SW 1271 (cell line): ENCODE measurements at places on chromosomes 5 and 9.

- no peak for DNase-seq
Measured at GRCh38 chr9:105023788-105024187, 95.8 kb upstream of the ABCA1 start.

- DNase-seq, result no peak
Measured at GRCh38 chr9:30591461-30591860, 1793.0 kb upstream of the ACO1 start.

DNA sequence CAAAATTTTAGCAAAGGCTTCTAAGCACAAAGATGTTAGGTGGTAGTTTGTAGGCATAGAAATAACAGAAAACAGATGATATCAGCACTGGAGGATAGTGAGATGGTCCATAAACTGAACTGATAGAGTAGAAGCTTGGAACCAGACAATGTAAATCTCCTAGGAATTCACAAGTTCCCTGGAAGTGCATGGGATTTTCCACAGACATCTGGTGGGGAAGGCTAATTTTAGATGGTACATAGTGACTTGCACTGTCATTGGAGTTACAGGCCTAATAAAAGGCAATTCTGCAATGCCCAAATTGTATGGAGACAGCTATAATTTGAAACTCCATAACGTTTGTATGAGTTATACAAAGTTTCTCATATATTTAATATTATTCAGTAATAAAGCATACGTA is 653.0 kb upstream of the MEF2C start:
- DNase-seq, result no peak

GRCh38 chr9:4894076-4894475 is 91.0 kb upstream of the JAK2 start:
- no peak for DNase-seq

- DNase-seq, result no peak
Measured at GRCh38 chr9:82558346-82558745, 504.6 kb downstream of the RASEF start.

- no peak for DNase-seq
Measured at GRCh38 chr5:67361932-67362729, 165.5 kb upstream of the CD180 start.

DNA sequence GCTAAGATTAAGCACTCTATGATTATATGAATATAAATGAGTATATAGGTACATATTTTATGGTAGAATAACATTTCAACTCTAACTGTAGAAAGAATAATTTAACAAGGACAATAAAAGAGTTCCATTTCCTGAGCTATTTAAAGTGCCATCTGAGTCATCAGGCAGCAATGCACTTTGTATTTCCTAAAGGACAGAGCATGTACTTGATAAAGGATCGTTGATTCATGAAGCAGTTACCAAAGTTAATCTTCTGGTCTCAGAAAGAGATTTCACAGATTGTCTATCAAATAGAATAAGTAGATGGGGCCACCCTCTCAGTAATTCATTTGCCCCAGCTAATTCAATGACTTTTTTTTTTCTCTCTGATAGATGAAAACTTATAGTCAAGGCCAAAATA is 747.8 kb downstream of the CDH18 start:
- peak; percentile 61 for DNase-seq

DNA sequence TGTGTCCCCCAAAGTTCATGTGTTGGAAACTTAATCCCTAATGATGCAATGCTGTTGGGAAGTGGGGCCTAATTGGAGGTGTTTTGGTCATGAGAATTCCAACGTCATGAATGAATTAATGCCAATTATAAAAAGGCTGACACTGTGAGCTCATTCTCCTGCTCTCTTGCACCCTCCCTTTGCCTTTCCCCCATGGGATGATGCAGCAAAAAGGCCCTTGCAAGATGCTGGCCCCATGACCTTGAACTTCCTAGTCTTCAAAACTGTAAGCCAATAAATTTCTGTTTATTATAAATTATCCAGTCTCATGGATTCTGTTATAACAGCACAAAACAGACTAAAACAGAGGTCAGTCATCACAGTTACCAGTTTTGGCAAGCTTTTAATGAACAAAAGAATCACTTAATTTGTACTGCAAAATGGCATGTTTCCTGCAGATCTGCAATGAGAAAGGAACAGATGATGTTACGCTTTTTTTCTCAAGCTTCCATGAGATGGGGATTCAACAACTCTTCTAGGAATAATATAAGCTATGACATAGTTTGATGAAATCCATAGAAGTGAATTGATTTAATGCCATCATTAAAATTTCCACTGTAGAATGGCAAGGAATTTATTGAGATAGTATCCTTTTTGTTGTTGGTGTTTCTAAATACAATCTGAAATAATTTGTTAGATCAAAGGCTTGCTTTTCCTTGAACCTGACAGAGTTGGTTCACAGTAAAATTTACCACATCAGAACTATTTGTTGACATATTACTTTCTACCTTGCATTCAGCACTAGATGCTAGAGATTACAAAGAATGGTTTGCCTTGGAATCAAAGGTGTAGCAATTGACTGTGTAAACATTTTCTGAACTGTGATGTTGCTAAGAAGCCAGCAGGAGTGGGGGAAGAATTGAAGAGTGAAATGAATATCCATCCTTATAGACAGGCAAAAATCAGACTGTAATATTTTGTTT is 29.3 kb upstream of the RFK start:
- no peak for DNase-seq

GRCh38 chr9:114450833-114451706 is 54.2 kb downstream of the WHRN start:
- no peak for DNase-seq

DNA sequence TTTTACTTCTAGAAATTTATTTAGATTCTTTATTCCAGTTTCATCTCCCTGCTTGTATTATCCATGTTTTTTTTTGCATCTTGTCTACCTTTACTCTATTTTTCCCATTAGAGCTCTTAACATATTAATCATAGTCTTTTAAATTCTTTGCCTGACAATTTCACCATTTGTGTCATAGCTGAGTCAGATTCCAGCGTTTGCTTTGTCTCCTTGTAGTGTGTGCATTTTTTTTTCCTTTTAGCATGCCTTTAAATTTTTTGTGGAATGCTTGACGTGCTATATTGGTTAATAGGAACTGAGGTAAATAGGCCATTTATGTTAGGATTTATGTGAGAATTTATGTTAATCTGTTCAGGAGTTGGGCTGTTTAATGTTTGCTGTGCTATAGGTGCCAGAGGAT is 41.8 kb upstream of the NFIL3 start:
- DNase-seq, result no peak

DNA sequence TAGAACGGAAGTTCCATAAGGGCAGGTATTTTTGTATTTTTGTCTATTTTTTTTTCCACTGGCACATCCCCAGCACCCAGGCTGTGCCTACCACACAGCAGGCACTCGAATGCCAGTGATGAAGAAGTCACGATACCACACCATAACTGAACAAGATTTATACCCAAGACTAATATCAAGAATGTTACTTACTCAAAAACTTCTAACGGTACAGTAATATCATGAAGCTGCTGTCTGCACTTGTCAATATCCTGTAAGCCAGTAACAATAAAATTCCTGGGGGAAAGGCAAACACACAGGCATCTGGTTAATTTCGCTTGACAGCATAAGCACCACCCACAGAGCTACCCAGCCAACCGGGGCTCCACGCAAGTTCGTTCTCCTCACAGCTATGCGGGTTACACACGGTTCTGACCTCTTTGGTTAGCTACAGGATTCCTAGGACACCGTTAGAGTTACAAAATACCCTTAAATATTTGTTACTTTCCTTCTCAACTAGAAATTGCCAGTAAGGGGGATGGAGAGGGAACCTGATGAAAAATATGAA is 1.3 kb downstream of the MED10 start:
- no peak for DNase-seq

DNA sequence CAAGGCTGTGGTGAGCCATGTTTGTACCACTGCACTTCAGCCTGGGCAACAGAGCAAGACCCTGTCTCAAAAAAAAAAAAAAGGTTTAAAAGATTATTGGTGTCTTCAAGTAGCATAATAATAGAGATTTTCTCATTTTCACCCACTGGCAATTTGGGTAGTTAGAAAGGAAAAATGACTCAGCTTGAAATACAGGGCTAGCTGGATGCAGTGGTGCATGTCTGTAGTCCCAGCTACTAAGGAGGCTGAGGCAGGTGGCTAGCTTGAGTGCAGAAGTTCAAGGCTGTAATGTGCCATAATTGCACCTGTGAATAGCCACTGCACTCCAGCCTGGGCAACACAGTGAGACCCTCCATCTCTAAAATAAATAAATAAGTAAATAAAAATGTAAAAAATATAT is 111.1 kb downstream of the ARRDC3 start:
- DNase-seq, result no peak

DNA sequence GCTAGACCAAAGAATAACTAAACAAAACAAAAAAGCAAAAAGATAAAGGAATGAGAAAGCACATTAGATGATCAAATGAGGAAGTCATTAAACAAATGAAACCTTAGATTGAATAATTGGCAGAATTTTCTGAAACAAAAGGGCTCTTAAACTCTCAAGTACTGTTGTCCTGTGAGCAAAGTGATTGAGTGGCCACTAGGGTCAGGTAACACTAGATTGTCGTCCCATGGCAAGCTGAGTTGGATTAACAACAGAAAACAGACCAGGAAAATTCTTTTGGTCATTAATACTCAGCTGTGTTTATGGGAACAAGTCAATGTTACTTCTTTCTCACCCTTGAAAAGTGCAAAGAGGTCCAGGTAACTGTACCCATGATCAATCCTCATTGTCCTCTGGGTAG is 81.6 kb upstream of the MRPS30 start:
- DNase-seq, result no peak

DNA sequence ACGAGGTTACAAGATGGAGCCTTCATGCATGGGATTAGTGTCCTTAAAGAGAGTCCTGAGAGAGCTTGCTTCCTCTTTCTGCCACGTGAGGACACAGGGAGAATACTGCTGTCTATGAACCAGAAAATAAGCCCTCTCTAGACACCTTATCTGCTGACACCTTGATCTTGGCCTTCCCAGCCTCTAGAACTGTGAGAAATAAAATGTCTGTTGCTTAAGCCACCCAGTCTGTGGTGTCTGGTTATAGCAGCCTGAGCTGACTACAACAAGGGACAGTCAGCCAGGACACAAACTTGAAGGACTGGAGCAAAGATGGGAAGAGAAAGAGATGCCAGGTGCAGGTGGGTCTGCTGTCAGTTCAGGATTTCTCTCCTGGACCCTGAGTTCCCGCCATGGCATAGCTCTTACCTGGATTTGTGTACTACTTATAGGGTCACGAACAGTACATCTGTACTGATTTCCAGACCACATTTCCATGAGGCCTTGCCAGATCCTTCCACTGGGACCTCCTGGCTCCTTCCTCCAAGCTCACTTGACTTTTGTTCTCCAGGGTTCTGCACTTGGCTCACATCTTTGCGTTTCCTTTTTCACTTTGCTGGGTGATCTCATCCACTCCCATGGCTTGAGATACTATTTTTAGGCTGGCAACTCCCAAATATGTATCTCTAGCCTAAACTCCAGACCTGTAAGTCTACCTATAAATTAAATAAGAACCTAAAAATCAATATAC is 44.9 kb upstream of the LIFR start:
- DNase-seq, result no peak

- no peak for DNase-seq
Measured at GRCh38 chr9:137247135-137247915, 3.8 kb upstream of the STPG3 start.

DNA sequence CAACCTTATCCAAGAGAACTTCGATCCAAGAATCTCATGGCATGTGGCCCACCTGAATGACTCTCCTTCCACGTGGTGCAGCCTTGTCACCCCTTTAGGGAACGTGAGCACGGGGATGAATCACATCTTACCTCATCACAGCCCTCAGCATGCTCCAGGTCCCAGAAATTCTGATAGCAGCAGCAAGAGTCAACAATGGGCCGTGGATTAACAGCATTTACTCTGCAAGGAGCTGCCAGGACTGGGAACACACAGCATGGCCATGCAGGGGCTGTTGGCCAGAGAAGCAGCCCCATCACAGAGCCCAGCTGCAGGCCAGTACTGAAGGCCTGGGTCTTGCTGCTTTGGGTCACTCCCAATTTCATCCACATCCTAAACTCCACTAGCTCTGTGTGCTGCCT is 150.4 kb downstream of the C5orf15 start:
- DNase-seq, result no peak

- DNase-seq, result no peak
Measured at GRCh38 chr9:137700911-137701310, 82.1 kb downstream of the EHMT1 start.

GRCh38 chr5:39867923-39868322 is 443.1 kb upstream of the DAB2 start:
- DNase-seq, result no peak

- DNase-seq, result no peak
Measured at GRCh38 chr5:67528953-67529352, 332.4 kb upstream of the CD180 start.

DNA sequence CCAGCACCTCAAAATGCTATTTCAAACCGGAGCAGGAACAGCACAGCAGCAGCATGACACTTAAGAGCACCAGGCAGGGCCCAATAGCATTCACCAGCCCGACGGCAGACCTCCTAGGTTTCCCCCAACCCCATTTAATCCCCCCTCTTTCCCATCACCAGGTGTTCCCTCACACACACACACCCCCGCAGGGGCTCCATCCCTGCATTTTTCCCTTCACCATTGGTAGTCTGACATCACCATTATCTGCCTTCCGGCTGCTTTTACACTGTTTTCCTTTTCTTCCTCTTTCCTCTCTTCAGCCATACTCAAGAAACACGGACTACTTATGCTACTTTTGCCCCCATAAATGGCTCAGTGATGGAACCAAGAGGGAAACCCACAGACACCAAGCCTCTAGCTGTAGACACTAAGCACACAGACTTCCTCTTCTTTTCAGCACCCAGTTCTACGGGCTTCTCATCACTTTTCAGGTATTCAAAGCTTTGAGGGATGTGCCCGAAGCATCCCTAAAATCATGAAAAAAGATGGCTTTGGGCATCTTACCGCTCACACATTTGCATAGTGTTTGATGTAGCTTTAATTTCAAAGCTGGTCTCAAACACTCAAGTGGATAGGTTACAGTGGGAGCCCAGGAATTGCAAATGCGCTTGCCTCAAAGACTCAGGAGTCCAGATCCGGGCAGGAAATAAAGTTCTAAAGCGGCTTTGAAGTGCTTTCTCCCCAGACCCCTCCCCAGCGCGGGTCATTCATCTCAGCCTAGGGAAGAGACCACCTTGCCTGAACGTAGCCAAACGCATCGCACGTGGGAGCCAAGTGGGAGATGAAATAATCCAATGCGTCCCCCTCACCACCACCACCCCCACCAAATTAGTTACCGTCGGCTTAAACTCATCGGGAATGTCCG is 141.5 kb downstream of the TSSK1B start:
- no peak for DNase-seq

DNA sequence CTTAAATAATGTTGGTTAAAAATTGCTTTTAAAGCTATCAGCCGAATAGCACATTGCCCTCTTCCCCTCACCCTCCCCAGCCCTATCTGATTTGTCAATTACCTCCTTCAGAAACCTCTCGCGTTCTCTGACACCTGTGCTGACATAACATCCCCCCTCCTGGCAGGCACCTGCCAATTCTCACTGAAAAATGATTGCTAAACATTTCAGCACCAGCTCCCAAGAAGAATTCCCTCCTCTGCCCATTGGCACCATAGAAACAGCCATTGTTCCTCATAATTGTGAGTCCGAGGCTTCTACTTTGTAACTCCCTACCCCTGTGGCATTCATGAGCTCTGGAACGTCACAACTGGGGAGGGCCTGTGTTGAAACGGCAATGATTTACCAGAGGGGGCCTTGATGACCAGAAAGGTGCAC is 20.2 kb downstream of the CDH6 start:
- no peak for DNase-seq

- no peak for DNase-seq
Measured at GRCh38 chr5:78377718-78378105, 17.3 kb downstream of the SCAMP1 start.
